NCI-H69 (cell line): ENCODE measurements at places on chromosomes 11 and 22.

GRCh38 chr11:68140496-68141245 is 19.5 kb upstream of the CHKA start:
- DNase-seq, result peak; percentile 93

- peak; percentile 35 for DNase-seq
These were observed 439.6 kb upstream of the CCDC90B start for GRCh38 chr11:83725728-83726127.

GRCh38 chr11:112718483-112718882 is 242.7 kb upstream of the NCAM1 start:
- DNase-seq, result no peak

DNA sequence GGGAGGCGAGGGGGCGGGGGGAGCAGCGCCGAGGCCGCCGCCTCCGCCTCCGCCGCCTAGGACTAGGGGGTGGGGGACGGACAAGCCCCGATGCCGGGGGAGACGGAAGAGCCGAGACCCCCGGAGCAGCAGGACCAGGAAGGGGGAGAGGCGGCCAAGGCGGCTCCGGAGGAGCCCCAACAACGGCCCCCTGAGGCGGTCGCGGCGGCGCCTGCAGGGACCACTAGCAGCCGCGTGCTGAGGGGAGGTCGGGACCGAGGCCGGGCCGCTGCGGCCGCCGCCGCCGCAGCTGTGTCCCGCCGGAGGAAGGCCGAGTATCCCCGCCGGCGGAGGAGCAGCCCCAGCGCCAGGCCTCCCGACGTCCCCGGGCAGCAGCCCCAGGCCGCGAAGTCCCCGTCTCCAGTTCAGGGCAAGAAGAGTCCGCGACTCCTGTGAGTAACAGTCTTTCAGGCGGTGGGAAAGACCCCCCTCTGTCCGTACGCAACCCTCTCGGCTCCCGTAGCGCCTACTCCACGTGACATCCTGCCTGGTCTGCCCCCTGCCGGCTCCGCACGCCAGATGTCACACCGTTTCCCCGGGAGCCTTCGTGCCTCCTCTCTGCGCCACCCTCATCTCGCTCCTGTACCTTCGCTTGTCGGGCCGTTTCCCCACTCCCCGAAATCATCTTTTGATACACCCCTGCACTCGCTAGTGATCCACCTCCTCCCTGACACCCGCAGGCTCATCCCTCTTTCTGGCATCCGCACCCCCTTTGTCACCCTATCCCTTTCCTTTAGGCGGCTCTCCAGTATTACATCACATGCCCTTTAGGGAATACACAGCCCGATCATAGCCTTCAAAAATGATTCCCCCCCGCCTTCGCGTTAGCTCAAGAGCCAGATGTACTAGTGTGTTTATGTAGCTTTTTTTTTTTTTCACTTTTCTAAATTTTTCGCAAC is 598 bp downstream of the ZFP91 start:
- peak; percentile 95 for DNase-seq

GRCh38 chr22:47631571-47632102 is 869.2 kb downstream of the TBC1D22A start:
- DNase-seq, result peak; percentile 97

DNA sequence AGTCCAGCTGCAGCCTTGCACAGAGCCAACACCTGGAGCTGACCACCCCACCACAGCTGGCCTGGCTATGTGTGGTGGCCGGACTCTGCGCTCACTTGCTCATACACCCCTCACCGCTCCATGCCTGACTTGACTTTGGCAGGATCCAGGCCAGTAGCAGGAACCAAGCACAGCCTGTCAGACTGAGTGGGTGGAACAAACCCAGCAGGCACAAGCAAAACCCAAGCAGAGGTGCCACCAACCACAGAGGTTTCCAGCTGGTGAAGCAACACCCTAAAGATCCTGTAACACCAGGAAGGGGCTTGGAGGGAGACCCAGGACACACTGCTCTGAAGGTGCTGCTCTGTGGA is 44.9 kb upstream of the WNT11 start:
- no peak for DNase-seq
